ENCODE measurements at places on chromosomes 1 and 21.

DNA sequence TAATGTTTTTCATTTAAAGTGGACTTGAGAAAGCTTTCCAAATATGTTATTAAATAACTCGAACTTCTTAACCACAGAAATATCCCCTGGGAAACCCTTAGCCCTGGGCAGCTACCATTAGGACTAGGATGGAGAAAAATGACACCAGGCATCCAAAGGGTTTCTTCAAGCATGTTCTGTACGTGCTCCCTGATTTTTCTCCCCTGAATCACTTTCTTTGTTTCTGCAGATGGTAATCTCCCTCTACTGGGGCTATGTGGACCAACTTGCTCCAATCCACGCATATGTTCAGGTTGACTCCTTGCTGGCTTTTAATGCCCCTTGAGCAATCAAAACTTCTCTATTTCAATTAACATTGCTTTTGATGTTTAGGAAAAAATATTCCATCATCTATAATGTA is 312.7 kb upstream of the C1orf87 start:
- no peak for DNase-seq

DNA sequence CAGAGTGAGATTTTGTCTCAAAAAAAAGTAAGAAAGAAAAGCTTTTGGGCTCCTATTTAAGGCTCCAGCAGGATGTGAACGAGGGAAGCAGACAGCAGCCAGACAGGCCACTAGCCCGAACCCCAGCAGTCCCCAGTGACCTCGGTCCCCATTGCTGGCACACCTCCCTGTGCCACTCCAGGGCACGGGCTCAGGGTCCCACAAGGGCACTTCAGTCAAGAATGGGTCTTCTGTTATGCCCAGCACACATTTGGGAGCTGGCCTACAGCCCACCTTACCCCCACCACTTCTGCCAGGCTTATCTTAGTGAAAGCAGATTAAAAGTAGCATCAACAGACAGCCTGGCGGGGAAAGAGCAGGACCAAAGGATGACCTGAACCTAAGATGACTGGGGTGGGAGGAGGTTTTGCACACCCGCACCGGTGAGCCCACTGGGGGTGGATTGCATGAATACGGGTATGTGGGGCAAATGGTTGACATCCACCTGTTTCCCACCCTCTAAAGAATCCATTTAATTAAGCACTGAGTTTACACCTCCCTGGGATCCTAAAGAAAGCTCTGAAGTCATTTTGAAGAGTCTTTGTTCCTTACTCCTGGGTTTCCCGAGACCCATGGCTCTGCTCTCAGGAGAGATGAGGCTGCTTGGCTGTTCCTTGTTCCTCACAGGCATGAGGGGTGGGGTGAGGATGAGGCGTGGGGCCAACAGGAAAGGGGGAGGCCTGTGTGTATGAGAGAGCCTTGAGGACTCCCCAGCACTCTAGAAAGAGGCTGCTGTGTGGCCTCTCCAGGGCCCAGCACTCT is 4.7 kb downstream of the CHI3L1 start:
- DNase-seq, result no peak

DNA sequence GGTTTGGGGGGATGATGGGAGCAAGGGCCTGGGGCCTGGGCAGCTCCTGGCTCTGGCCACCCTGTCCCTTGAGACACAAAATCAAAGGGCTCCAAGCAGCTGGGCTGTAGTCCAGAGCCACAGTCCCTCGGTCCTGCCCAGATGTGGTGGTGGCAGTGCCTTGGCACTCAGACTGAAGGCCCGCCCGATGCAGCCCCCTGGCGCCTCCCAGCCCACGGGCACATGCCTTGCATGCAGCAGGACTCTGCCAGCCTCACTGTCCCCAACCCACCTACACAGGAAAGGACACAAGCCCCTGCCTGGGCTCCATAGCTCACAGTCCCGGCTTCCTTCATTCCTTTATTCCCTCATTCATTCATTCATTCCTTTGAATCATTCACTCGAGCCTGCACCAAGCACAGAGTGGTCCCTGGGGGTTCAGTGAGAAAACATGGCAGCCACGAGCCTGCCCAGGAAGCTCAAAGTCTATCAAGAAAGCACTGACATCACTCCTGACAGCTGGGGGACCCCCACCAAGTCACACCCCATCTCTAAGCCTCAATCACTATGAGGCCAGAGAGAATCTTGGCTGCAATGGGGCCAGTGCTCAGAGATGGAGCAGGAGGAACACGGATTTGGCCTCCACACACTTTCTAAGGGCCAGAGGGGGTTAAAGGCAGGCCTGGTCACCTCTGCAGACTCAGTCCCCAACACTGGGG is 5.8 kb downstream of the SDC3 start:
- DNase-seq, result no peak

DNA sequence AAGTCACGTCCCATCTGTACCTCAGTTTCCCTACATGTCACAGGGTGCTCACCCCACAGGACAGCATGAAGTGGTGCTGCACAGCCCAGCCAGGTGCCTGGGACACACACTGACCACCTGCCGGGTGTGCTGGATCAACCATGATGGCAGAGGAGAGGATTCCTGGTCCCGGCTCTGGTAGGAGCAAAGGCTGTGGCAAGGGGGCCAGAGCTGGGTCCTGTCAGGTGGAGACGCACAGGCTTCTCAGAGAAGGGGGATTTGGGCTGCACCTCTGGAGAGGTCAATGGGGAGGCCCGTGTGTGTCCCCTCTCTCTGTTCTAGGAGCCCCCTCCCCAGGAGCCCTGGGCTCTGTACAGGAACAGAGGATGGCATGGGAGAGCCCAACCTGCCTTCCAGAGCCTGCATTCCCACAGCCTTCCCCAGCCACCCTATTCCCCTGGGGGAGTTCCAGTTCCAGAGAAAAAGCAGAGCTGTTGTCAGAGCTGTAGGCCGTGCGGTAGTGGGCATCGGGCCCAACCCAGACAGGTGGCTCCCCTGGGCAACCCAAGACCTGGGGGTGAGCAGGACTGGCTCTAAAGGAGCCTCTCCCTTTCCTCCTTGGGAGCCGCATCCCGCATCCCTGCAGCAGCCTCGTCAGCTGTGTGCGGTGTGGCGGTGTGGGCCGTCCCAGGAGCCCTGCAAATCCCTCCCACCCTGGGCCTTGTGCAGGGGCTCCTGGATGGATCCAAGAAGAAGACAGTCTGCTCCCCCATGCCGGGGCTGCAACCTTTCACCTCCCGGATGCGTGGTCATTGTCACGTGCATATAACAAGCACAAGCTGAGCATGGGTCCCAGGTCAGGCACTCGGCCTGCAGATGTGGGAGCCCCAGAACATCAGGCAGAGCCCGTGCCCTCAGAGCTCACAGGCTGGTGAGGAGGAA is 2.9 kb upstream of the TFF3 start:
- no peak for DNase-seq

DNA sequence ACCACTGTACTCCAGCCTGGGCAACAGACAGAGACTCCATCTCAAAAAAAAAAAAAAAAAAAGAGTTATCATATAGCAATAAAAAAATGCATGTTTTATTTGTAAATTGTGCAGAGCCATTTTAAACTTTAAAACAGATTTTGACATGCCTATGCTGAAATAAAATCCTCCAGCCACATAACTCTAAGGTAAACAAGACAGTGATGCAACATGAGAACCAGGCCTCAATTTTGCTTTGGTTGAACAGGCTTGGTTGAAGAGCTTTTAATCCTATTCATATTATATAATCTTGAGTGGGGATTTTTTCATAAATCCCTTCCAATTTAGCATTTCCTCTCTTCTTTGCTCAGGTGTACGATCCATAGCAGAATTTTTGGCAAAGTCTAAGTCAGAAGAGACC is 26.1 kb downstream of the ARMH1 start:
- no peak for DNase-seq
